ENCODE measurements at places on chromosomes 4 and X.

- no peak for DNase-seq
These were observed 73.9 kb downstream of the TRPC5 start for GRCh38 chrX:112008724-112009123.

DNA sequence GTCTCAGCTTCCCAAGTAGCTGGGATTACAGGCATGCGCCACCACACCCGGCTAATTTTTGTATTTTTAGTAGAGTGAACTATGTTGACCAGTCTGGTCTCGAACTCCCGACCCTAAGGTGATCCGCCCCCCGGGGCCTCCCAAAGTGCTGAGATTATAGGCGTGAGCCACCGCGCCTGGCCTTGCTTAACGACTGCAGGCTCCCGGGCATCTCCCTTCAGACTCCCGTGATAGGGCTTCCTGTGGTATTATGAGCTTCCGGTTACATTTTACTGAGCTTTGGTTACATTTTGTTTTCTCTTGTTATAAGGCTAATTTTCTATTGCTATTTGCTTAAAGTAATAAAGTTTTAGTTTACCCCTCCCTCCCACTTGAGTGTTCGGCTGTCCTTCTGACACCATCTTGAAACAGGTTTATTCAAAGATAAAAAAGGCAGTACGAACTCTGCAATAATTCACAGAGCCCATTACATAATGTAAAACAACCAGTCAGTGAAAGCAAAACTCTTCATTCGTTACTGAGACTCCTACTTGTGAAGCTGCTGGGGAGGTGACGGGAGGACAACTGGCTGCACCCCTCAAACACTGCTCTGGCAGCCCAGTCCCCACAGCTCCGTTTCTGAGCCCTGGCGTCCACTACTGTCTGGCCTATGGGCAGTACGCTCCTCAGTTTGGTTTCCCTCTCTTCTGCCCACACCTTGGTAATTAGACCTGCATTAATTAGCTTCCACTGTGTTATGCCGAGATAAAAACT, 795.7 kb upstream of the SLIT2 start:
- no peak for DNase-seq

DNA sequence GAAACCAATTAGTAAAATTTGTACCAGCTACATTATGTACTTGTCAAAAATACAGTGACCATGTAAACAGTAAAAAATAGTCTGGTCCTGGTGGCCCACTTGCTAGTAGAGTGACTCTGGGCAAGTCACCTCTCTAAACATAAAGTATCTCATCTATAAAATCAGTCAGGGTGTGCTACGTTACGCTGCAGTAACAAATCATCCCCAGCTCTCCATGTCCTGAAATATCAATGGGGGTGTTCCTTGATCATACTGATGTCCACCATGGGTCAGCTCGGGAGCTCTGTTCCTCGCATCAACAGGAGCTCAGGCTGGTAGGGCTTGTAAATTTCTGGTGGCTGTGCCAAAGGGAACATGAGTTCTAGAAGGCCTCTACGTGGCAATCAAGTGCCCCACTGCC, 268.6 kb downstream of the RAB28 start:
- no peak for DNase-seq

- DNase-seq = no peak
These were observed 141.4 kb downstream of the TET2 start for GRCh38 chr4:105288121-105288520.

GRCh38 chr4:185811509-185812364, at the start of gene SORBS2:
TSS of gene SORBS2 (minus strand) at chr4:185812194. CDS start at chr4:185690571, 121,623 bp downstream.
- DNase-seq = peak; percentile 15

DNA sequence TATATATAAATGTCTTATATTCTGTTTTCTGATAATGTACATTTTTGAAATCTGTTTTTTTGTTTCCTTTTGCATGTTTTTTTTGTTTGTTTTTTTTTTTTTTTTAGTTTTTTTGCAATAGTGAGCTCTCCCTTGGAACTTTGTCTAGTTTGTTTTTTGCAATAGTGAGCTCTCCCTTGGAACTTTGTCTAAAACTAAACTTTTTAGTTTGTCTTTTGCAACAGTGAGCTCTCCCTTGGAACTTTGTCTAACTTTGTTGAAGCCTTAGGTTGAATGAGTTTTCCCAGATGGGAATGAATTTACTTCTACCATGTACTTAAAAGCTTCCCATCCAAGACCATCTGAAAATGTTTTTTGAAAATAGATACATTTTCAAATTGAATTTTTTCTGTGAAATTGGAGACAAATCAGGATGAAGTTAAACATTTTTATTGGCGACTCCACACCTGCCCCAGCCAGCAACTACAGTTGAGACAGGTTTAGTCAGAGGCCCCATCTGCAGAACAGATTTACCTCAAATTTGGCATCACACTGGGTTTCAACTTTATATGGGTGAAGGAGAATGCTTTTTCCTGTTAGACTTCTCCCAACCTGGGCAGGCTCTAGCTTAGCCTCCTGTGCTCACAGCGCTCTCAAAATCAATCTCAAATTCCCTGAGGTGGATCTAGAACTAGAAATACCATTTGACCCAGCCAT, 16.0 kb downstream of the SLC9B2 start:
- DNase-seq = no peak

- DNase-seq = peak; percentile 50
These were observed at the start of gene SLC25A14 for GRCh38 chrX:130339408-130340222. TSS of gene SLC25A14 (plus strand) at chrX:130339919. CDS start at chrX:130340279, 360 bp downstream.

DNA sequence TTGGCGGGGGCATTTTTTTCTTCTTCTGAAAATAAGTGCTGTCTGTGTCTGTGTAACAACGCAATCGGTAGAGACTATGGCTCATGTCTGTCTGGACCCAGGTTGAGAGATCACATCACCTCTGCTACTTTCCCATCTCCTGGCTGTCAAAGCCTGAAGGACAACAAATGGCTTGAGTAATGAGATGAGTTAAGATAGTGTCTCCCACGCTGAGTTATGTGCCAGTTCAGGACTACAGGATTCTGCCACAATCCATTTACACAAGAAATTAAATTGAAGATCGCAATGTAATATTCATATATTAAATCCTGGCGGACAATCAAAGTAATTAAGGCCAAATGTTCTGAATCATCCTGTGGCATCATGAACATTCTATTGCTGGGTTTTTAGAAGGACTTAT, 16.5 kb upstream of the ARHGAP36 start:
- DNase-seq = no peak

- no peak for DNase-seq
These were observed 74.6 kb upstream of the AP1S2 start for GRCh38 chrX:15929194-15929593.

- DNase-seq = no peak
These were observed 19.0 kb downstream of the THOC2 start for GRCh38 chrX:123713841-123714240.

- no peak for DNase-seq
These were observed 58.0 kb downstream of the PPEF2 start for GRCh38 chr4:75844151-75844662.

DNA sequence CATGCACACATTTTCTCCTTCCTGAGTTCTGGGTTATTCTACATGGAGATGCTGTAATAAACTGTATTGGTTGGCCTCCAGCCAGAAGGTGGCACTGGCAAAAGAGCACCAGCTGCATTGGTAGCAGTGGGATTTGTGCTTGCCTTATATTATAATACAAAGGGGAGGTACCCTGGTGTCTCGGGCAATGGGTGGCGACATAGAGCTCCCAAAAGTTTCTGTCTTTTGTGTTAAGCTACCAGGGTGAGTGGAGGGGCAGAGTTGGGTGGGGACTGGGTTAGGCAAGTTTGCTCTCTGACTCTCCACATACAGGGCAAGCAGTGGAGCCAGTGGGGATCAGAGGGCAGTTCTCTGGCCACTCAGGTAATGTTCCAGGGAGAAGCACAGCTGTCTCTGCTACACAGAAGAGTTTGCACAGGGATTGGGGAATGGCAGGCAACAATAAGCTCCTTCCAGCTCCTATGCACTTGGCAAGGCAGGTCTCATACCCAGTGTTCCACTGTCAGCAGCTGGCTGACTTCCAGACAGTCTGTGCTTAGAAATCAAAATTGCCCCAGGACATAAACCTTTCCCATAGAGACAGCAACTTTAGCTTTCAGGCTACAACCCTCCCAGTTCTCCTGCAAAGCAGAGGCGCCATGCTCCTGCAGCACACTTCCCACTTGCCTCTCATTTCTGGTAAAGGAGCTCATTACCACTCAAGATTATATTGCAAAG, 463.9 kb upstream of the PCDH7 start:
- no peak for DNase-seq

DNA sequence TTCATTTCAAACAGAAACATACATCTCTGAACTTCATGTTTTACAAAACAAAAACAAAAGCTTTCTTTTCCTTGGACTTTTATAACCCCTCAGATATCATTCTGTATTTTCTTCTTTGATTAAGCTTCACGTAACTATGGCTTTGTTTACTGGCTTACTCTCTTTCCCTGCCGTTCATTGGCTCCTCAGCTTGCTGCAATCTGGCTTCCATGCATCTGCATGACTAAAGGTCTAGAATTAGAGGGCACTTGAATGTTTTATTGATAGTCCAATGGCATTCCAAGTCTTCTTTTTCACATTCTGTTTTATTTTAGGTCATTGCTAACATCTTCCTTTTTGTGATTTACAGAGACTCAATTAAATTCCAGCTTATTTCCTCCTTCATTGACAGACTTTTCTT, 487.6 kb downstream of the GRXCR1 start:
- no peak for DNase-seq

DNA sequence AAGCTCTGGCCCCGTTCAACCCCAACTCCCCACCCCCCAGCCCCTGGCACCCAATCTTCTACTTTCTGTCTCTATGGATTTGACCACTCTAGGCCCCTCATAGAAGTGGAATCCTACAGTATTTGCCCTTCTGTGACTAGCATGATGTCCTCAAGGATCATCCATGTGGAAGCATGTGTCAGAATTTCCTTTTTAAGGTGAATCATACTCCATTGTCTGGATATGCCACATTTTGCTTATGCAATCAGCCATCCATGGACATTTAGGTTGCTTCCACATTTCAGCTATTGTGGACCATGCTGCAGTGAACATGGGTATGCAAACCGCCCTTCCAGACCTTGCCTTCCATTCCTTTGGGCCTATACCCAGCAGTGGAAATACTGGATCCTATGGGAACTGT, 15.5 kb downstream of the CCNQ start:
- DNase-seq = no peak

- no peak for DNase-seq
These were observed 275.4 kb downstream of the ARHGAP10 start for GRCh38 chr4:148007314-148007760.

- no peak for DNase-seq
These were observed 20.5 kb upstream of the TRIM61 start for GRCh38 chr4:164997941-164998340.

DNA sequence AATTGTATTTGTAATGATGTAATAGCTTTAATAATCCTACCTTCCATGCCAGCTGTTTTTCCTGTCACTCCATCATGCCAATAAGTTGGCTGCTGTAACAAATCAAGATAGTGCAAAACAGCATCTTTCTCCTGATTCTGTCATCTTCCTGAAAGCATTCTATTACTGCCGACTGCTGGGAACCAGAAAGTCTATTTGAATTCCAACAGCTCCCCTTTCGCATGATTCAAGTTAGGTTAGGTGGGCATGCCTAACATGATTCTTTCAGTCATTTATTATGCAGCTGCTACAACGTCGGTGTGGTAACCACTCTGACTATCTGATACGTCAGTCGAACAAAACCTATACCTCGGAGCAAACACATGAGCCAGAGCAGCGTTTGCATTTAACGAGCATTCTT, 127.9 kb upstream of the DMD start:
- no peak for DNase-seq

GRCh38 chrX:24093746-24094145, 39.0 kb downstream of the EIF2S3 start:
- DNase-seq = no peak

DNA sequence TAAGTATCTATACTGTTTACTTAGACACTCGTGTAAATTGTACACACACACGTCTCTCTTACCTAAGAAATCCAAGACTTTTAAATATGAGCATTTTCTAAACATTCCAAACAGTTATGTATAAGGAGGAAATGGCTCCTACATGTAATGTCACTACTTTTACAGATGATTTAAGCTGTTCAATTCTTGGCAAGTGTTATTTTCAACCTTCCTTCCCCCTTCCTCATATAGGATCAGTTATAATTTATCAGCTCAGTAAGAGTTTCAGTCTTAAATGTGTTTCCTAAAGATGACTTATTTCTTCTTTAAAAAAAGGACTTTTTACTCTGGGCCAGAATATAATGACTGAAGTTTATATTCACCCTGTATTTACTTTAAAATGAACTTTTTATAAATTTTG, 601.1 kb downstream of the ANKRD50 start:
- no peak for DNase-seq

DNA sequence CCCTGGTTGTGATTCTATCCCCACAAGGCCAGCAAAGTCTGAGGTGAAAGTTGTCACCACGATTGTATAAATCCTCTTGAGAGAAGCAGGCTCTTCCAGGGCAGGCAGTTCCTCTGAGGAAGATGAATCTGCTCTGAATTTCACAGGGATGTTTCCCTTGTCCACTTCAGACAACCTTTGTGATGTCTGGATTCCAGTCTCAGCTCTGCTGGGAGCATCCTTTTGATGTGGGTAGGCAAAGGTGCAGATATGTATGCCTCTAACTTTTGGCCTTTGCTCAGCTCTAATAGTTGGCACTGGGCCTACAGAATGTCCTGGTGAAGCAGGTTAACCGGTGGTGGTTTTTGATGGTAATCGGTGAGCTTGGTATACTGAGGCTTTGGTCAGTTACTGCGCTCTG, 50.6 kb upstream of the WDR1 start:
- DNase-seq = no peak

DNA sequence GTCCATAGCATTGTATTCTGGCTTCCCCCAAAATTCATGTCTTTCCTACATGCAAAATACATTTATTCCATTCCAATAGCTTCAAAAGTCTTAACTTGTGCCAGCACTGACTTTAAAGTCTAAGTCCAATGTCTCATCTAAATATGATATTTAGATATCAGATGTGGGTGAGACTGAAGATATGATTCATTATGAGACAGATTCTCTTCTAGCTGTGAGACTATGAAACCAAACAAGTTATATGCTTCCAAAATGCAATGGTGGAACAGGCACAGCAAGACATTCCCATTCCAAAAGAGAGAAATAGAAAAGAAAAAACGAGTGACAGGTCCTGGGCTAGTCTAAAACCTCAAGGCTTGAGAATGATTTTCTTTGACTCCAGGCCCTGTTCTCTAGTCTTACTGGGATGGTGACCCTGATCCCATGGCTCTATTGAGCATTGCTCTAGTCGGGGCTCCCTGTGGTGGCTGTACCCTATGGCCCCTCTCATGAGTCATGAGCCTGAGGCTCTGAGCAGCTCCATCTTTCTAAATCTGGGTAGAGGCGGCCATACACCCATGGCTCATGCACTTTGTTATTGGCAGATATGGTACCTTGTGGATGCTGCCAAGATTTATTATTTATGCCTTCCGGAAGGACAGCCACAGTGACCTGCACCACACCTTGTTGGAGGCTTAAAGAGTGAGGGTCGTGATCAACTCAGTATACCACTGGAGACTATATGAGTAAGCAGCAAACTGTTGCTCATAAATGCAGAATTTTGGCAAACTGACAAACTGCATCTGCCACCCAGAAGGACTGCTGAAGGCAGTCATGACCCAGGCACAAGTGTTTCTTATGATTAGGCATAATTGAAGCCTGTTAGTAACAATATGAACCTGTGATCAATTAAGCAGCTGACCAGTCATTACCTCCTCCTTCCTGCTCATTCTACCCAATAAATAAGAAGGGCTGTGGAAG, 38.5 kb upstream of the BOD1L1 start:
- DNase-seq = no peak

GRCh38 chr4:99652596-99653436, 4.8 kb downstream of the C4orf54 start:
- no peak for DNase-seq

GRCh38 chr4:16672421-16672820, 226.0 kb downstream of the LDB2 start:
- no peak for DNase-seq

GRCh38 chrX:12991575-12991974, 16.7 kb downstream of the TMSB4X start:
- no peak for DNase-seq

GRCh38 chr4:147813109-147813773, 81.4 kb downstream of the ARHGAP10 start:
- no peak for DNase-seq
